A673 (cell line): ENCODE measurements at places on chromosomes 2 and 18. TPM values are rescaled to one million over a fixed set of nuclear protein-coding genes. Genes with fewer than 3 reads are reported as not detected.

GRCh38 chr2:121735518-121736074, 1.1 kb downstream of the NIFK start:
- H3K4me1 ChIP-seq: peaks cover 3% of the 10 kb centered on the region
- H3K36me3 ChIP-seq: peaks cover 36% of the 10 kb centered on the region
- DNase-seq: no peak
- H3K27ac ChIP-seq: no peak overlapping the region

DNA sequence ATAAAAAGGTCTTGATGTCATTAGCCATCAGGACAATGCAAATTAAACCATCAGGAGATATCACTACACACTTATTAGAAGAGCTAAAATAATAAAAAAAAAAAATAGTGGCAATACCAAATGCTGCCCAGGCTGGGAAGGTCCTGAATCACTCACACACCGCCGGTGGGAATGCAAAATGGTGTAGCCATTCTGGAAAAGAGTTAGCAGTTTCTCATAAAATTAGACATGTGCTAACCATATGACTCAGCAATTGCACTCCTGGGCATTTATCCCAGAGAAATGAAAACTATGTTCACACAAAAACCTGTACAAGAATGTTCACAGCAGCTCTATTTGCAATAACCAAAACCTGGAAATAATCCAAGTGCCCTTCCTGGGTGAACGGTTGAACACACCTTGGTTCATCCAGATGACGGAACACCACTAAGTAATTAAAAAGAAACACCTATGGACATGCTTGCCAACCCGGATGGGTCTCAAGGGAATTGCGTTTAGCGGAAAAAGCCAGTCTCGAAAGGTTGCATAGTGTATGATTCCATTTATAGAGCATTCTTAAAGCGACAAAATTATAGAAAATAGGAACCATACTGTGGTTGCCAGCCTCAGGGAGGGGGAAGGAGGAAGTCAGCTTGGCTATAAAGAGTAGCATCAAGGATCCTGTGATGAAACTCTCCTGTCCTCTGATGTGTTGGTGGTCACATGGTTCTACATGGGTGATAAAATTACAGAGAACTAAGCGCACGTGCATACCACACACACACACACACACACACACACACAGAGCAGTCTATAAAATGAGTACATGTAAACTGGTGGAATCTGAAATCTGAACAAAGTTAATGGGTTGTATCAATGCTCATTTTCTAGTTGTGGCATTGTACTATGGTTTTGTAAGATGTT, 4.6 kb downstream of the MBP start:
- no peak for DNase-seq
- H3K4me1 ChIP-seq: peaks cover 9% of the 10 kb centered on the region
- H3K27me3 ChIP-seq: peaks cover 45% of the 10 kb centered on the region
- H3K36me3 ChIP-seq: no peaks in the 10 kb centered on the region

DNA sequence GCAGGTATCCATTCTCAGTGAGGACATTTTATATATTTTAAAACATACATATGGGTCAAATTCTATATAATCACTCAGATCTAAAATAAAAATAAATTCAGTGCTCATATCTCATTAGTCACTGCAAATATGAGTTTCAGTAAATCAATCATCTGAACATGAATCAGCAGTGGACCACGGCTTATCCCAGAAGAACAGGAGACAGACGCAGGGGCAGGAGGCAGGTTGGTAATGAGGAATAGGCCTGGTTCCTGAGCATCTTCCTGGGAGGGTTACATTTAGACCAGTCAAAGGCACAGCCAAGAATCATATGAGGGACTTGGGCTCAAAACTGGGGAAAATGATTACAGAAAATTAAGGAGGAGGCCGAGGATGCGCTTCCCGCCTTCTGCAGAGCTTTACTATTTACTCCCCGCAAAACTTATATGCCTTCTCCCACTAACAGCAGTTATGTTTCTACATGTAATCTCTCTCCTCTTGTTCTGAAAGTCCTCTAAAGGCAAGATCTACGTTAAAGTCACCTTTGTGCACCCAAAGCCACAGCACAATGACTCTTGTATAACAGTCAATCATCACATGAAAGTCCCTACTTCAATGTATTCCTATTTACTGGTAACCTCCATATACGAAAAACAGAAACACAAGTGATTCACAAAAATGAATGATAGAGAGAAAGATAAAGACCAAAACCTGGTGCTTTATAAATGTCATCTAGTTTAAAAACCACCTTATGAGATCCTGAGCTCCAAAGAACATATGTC, 35.1 kb downstream of the SH3YL1 start:
- H3K36me3 ChIP-seq: peaks cover 7% of the 10 kb centered on the region
- no peaks in the 10 kb centered on the region for H3K27me3 ChIP-seq
- H3K4me1 ChIP-seq: no peaks in the 10 kb centered on the region
- no peak overlapping the region for H3K27ac ChIP-seq

The ALKAL2 gene
- total RNA-seq: not detected in 2 replicates

The EPB41L3 gene
- total RNA-seq: 0.20 and 0.86 TPM in 2 replicates

DNA sequence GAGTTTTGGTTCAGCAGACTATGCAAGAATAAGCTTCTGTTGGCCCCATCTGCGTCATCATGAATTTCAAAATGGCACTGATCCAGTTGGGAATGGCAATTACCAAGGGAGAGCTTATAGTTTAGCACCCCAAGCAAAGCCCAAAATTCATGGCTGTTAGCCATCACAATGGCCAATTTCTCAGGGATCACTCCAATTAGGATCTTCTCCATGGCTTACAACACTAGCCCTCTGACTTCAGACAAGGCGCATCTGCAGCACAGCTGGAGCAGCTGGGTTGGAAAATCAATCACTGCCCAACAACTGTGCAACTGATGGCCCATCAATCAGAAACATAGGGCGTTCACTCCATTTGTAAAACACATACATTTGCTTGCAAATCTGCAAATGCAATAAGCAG, 273.6 kb downstream of the SRBD1 start:
- H3K36me3 ChIP-seq: no peaks in the 10 kb centered on the region
- H3K4me1 ChIP-seq: no peaks in the 10 kb centered on the region
- no peak for DNase-seq
- H3K27ac ChIP-seq: no peak overlapping the region
- H3K4me3 ChIP-seq: no peak overlapping the region

- H3K4me3 ChIP-seq: no peak overlapping the region
- DNase-seq: no peak
- H3K36me3 ChIP-seq: no peaks in the 10 kb centered on the region
- H3K27ac ChIP-seq: no peak overlapping the region
Observed at GRCh38 chr2:153455403-153455802, 23.2 kb downstream of the RPRM start.

- DNase-seq: no peak
- no peak overlapping the region for H3K27ac ChIP-seq
- H3K4me1 ChIP-seq: peaks cover 4% of the 10 kb centered on the region
- no peak overlapping the region for H3K4me3 ChIP-seq
Observed at GRCh38 chr2:147855316-147855715, 10.5 kb downstream of the ACVR2A start.

GRCh38 chr2:128396946-128397345, 78.3 kb upstream of the HS6ST1 start:
- H3K4me3 ChIP-seq: no peak overlapping the region
- no peaks in the 10 kb centered on the region for H3K36me3 ChIP-seq
- peaks cover 18% of the 10 kb centered on the region for H3K4me1 ChIP-seq
- no peak for DNase-seq
- no peak overlapping the region for H3K27ac ChIP-seq
- no peaks in the 10 kb centered on the region for H3K27me3 ChIP-seq

The SLC9A4 gene
- 0.11 and 0.17 TPM in 2 replicates for total RNA-seq

GRCh38 chr2:96888072-96889011, 18.5 kb upstream of the SEMA4C start:
- no peaks in the 10 kb centered on the region for H3K27me3 ChIP-seq
- no peak for DNase-seq
- no peaks in the 10 kb centered on the region for H3K36me3 ChIP-seq
- H3K4me1 ChIP-seq: no peaks in the 10 kb centered on the region
- no peak overlapping the region for H3K27ac ChIP-seq

- H3K36me3 ChIP-seq: no peaks in the 10 kb centered on the region
- H3K4me3 ChIP-seq: no peak overlapping the region
- no peak overlapping the region for H3K27ac ChIP-seq
- H3K27me3 ChIP-seq: no peaks in the 10 kb centered on the region
- H3K4me1 ChIP-seq: no peaks in the 10 kb centered on the region
Observed at GRCh38 chr18:66156946-66157687, 406.3 kb downstream of the CDH7 start.

- no peak overlapping the region for H3K27ac ChIP-seq
- no peaks in the 10 kb centered on the region for H3K36me3 ChIP-seq
- no peaks in the 10 kb centered on the region for H3K27me3 ChIP-seq
- DNase-seq: no peak
- no peaks in the 10 kb centered on the region for H3K4me1 ChIP-seq
- no peak overlapping the region for H3K4me3 ChIP-seq
Observed at GRCh38 chr2:192357217-192357616, 162.5 kb upstream of the TMEFF2 start.

The ACP1 gene
- total RNA-seq: 150 and 161 TPM in 2 replicates

DNA sequence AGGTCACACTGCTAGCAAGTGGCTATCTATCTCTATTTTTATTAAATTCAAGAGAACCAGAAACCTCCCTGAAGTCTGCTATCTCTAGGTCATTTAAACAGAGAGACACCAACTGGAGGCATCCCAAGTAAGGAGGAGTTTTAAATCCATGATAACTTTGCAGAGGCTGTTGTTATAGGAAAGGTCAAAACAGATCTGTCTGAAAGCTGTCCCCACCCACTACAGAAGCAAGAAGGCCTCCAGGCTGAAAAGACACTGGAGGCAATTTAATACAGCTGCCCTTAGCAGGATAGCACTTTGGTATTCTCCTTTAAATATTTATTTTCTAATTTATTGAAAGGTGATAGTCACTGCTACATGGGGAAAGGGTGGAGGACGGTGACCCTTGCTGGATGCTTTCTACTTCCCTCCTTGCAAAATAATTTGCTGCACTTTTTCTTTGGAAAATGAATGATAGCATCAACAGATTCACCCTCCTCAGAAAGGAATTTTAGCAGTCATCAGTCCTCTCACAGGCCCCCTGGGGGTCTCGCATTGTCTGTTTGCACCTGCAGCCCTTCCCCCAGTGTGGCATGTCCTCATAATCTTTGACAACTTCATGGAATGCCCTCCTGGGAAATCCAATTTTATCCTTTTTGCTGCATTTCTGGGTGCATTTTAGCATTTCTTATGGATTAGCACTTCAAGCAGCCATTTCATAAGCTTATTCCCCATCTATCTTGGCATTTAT, 429.5 kb upstream of the TNP1 start:
- H3K4me1 ChIP-seq: peaks cover 11% of the 10 kb centered on the region
- no peaks in the 10 kb centered on the region for H3K27me3 ChIP-seq
- H3K27ac ChIP-seq: no peak overlapping the region
- H3K4me3 ChIP-seq: no peak overlapping the region
- no peaks in the 10 kb centered on the region for H3K36me3 ChIP-seq

DNA sequence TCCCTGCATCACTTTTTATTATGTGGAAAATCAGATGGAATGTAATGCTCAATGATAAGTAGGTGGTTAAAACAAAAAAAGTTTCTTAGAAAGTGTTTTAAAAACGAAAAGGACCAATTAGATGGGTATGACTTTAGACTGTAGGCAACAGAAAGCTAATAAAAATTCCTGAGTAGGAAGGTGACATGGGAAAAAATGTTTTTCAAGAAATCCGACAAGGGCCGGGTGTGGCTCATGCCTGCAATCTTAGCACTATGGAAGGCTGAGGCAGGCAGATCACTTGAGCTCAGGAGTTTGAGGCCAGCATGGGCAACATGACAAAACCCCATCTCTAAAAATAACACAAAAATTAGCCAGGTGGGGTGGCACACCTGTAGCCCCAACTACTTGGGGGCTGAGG, 126.1 kb downstream of the THADA start:
- no peak for DNase-seq
- H3K27me3 ChIP-seq: no peaks in the 10 kb centered on the region
- H3K27ac ChIP-seq: no peak overlapping the region
- peaks cover 5% of the 10 kb centered on the region for H3K4me1 ChIP-seq
- no peaks in the 10 kb centered on the region for H3K36me3 ChIP-seq

DNA sequence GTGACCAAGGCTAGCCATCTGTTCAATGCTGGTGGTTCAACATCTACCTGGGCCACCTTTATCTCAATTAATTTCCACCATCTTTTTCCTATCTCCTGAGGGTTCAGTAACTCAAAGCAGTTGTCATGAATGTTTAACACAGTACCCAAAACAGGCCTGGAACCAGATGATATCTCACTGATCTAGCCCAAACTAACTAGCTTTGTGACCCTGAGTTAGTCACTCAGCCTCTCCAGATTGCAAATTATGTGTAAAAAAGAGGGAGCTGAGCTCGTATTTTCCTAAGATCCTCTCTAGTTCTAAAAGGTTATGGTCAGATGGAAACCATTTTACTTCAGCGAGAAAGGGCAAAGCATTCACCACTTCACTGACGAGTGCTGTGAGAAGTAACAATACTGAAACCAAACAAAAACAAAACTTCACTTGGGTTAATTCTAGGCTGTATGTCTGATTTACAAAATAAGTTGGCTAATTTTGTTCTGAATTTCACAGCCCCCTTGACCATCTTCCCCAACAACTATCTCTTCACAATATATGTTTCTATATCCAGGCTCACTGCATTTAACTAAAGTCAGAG, 14.8 kb downstream of the SPRED2 start:
- H3K36me3 ChIP-seq: no peaks in the 10 kb centered on the region
- peaks cover 35% of the 10 kb centered on the region for H3K4me1 ChIP-seq
- H3K27ac ChIP-seq: no peak overlapping the region
- H3K27me3 ChIP-seq: no peaks in the 10 kb centered on the region

DNA sequence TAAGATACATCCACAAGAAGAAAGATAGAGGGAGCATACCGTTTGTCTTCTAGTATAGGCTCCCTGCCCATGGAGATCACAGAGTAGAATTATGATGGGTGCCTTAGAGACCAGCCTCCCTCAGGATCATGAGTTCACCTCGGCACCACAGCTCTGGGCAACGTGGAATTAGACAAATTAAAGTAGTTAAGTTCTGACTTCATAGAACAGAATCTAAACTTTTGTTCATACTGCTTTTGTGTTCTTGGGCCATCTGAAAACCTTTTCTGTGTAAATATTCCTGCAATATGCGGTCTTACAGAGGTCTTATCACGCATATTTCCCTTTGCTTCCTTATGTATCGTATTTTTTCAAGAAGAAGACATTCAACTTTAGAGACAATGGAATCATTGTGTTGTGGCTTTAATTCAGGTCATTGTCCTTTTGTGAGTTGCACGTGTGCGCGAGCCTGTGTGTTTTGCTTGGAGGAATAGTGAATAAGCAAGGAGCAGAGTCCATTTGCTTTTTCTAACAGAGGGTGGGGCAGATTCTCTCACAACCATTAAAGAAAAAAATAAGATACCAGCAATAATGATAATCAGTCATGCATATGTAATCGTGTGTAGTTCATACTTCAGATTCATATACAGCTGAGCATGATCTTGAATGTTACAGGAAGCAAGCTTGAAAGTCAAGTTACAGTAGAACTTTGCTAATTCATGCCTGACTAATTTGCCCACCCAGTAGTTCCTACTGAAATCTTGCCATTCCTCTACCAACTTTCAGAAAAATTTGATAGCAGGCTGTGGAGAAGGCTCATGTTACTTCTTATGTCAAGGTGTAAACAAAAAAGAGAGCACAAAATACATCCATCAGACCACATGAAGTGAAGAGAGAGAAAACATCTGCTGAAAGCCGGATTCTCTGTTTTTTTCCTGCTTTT, 243.6 kb downstream of the NEDD4L start:
- H3K4me1 ChIP-seq: peaks cover 17% of the 10 kb centered on the region
- no peaks in the 10 kb centered on the region for H3K27me3 ChIP-seq
- no peak overlapping the region for H3K4me3 ChIP-seq

The GRP gene
- 286 and 346 TPM in 2 replicates for total RNA-seq

GRCh38 chr2:234450431-234451124, 46.3 kb downstream of the ARL4C start:
- no peaks in the 10 kb centered on the region for H3K27me3 ChIP-seq
- no peak overlapping the region for H3K27ac ChIP-seq
- peaks cover 7% of the 10 kb centered on the region for H3K4me1 ChIP-seq
- no peak overlapping the region for H3K4me3 ChIP-seq

- DNase-seq: no peak
- no peaks in the 10 kb centered on the region for H3K27me3 ChIP-seq
- H3K4me3 ChIP-seq: no peak overlapping the region
- H3K36me3 ChIP-seq: peaks cover 50% of the 10 kb centered on the region
Observed at GRCh38 chr2:216507220-216508160, 8.8 kb downstream of the RPL37A start.
